Right renal pelvis (tissue), 4 donors: ENCODE measurements at places on chromosomes 7 and 10.

DNA sequence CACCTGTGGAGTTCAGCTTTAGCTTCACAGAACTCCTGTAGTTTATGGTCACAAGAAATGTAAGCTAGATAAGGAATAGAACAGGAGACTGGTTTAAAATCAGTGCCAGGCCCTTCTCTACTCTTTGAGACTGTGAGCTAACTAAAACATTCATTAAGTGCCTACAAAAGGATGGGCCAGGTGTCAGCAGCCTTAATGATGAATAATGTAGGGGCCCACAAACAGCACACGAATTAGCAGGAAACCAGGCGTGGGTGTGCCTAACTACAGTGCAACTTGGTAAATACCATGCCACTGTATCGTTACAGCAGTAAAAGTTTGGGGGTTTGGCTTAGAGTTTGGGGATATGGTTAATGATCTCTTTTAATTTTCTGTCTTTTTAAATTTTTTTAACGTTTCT is 6.1 kb upstream of the ABLIM1 start:
- DNase-seq: no peak

- no peak for DNase-seq
These were observed 31.3 kb upstream of the KIAA1217 start for GRCh38 chr10:24177636-24178035.

- no peak for DNase-seq
These were observed 153.7 kb downstream of the C7orf25 start for GRCh38 chr7:42758124-42758523.

DNA sequence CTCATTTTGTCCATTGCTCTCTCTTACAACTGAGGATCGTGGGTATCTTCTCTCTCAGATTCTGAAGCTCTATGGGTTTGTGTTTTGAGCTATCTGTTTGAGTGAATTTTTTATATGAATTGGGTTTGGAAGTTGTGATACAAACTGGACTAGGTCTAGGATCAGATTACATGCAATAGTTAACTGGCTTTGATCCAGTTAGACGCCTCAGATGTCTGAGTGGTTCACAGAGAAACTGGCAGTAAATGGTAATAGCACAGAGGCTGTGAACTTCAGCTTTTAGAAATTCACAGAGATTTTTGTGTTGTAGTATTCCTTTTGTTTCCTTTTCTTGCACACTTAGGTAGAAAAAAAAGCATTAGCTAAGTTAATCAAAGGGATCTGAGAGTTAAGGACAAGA is 12.7 kb upstream of the DNMBP start:
- DNase-seq: no peak

DNA sequence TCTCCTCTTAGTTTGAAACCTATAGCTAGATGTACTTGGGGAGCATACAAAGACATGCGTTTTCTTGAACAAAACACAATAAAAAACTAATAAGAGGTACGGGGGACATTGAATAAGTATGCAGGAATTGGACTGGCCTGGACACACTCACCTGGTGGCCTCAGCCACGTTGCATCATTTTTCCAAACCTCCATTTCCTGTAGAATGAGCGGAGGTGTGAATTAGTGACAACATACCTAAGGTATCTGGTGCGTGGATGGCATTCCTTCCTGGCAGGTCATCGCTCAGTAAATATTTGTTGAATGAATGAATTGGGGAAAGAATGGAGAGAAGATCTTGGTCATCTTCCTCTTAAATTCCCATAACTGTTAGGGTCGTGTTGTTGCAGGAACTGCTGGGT is 103.2 kb upstream of the CTBP2 start:
- DNase-seq: no peak

- no peak for DNase-seq
These were observed 40.3 kb downstream of the FAM20C start for GRCh38 chr7:232410-233248.

- no peak for DNase-seq
These were observed 37.5 kb downstream of the STK32C start for GRCh38 chr10:132270256-132270655.

DNA sequence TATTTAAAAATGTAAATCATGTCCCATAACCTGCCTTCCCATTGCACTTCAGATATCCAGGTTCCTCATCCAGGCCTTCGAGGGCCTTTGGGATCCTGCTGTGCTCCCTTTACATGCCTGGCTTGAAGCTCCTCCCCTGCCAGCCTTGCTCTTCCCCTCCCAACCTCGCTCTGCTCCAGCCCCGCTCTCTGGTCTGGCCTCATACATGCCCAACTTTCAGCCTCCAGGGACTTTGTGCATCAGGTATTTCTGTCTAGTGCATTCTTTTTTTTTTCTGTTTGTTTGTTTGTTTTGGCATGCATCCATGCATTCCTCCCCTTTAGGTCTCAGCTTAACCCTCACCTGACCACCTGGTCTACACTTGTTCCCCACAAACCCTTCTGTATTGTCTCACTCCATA is 160.3 kb downstream of the SNX10 start:
- DNase-seq: no peak

GRCh38 chr10:49686651-49687050 is 7.2 kb downstream of the C10orf53 start:
- DNase-seq: no peak

DNA sequence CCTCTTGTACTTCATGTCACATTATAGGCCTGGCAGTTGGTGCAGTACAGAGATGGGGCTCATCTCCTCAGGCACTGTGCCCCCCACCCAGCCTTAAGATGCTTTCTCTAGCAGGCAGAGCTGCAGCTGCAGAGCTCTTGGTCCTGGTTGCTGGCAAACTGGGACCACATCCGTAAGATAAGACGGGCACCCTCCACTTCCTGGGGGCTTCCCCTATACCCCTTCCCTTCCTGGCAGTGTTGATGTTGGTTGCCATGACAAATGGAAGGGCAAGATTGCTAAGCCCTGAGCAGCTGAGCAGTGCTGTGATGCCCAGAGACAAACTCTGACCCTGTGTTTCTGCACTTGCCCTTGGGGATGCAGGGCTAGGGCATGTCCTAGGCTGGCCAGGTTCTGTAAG is 103.4 kb upstream of the ANLN start:
- DNase-seq: no peak

DNA sequence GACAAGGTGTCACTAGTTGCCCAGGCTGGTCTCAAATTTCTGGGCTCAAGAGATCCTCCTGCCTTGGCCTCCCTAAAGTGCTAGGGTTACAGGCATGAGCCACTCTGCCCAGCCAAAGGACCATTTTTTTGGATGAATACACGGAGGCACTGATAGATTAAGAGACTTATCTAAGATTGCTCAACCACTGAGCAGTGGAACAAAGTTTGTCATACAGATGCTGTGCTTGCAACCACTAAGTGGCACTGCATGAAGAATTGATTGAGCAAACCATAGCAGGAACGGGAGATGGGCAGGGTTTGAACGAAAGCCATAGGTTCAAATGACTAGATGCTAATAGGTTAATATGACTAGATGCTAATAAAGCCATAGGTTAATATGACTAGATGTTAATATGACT is 61.1 kb downstream of the EBLN1 start:
- DNase-seq: no peak

- DNase-seq: no peak
These were observed 80.3 kb downstream of the EBF3 start for GRCh38 chr10:129883626-129884397.

- DNase-seq: no peak
These were observed 104.7 kb upstream of the CHST15 start for GRCh38 chr10:124198125-124198501.

GRCh38 chr7:38669965-38670520 is 38.9 kb upstream of the AMPH start:
- no peak for DNase-seq

- no peak for DNase-seq
These were observed 59.2 kb downstream of the MAPK8 start for GRCh38 chr10:48365668-48366067.

DNA sequence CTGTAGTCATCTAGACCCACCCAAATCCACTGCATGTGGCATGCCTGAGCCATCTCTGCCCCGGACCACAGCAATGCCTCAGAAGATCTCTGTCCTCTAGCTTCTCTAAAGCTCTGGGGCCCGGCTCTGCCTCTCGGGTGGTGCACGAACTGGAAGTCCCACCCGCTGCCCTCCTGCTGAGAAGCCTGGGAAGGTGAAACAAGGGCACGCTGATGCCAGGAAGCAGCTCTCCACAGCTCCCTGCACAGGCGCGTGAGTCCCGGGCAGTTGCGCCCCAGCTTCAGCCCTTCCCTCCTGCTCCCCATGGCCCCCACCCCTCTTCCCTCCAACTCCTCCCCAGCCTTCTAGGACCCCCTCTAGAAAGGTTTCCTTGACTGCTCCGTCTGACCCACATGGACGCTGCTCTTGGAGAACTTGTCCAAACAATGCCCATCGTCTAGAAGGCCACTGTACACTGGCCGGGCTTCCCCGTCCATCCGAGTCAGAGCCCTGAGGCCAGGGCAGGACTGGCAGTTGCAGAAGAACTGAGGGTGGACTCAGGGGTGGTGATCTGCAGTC is 12.8 kb downstream of the KCNH2 start:
- DNase-seq: no peak

- no peak for DNase-seq
These were observed 399.2 kb downstream of the INHBA start for GRCh38 chr7:41303709-41304108.

GRCh38 chr10:11616021-11616420 is 4.6 kb upstream of the USP6NL start:
- no peak for DNase-seq

DNA sequence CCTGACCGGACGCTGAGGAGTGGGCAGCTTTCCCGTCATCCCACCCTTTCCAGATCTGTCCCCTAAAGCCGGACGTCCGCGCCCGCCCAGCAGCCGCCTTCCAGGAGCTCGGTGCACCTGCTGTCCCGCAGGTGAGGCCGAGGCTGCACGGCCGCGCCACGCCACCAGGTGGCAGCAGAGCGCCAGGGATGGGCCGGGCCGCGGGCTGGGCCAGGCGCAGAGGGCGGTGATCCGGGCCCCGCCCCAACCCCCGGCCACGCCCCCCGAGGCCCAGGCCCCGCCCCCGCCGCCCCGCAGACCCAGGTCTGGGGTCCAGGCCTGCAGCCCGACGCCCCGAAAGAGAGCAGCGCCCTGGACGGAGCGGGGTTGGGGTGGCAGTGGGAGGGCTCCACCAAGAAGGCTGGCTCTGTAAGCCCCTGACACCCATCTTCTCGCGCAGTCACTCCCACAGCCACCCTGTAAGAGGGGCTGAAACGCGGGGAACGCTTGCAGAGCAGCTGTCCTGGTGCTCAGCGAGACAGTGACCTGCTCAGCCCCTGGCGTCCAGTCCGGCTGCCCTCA is 32.2 kb downstream of the FOXL3 start:
- DNase-seq: no peak

- no peak for DNase-seq
These were observed 5.8 kb upstream of the GGCT start for GRCh38 chr7:30510124-30511075.

- DNase-seq: no peak
These were observed 46.5 kb downstream of the AMPH start for GRCh38 chr7:38584443-38585210.
